Thyroid gland (tissue), 4 donors: ENCODE measurements at places on chromosomes 5 and 9.

DNA sequence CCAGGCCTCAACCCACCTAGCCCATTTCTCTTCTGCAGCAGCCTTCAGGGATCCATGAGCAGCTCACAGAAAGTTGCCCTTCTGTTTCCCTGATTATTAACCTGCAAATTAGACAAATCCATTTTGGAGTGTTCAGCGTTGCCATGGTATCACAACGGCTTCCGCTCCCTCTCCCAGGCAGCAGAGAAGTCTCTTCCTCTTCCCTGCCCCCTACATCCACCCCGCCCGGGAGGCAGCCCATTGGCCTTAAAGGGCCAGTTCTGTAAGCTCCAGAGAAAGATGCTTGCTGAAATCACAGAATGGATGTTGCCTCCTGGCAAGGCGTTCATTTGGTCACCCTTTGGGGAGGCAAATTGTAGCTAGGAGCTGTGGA is 47.7 kb upstream of the BOD1 start:
- no peak for DNase-seq

DNA sequence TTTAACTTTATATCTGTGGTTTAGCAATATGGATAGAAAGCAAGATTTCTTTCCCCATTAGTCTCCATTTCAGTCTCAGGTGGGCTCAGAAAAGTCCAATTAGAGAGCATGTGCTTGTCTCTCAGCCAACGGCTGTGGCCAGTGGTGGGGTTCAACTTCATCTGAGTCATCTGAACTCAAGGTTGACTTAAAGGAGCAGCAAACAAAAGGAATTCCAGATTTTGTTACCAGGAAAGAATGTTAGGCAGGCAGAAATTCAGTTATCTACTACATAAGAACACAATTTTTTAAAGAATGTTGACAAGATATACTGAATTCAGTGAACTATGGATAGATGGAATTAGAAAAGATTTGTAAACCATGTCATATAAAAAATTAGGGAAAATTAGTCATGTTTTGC is 784.1 kb downstream of the MAT2B start:
- DNase-seq, result no peak

DNA sequence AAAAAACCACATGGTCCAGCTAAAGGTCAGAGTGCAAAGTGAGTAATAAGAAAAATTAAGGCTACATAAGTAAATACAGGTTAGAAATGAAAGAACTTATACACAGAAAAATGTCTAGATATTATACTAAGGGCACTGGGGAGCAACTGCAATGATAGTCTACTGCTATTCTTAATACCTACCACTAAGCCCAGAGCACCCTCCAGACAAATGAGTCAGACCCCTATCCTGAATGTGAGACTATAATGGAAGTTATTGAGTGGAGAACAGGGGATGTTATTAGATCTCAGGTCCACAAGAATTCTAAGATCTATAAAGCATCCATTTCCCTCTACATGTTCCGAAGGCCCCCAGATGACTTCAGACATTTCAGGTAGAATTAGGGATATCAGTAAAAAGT is 438.3 kb downstream of the PRELID2 start:
- no peak for DNase-seq

DNA sequence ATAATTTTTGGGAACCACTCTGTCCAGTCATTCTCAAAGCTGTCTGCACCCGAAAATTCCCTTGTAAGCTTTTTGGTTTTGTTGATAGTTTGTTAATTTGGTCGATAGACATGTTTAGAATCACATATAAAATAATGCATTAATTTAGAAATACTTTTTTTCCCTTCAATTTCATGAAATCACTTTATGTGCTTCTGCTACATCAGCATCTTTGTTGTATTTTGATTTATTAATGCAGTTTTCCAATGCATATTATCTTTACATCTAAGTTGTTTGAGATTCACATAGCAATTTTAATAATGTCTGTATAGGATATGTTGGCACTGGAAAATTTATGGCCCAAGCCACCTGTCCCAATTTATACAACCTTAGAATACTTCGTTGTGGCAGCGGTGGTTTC is 60.6 kb upstream of the SV2C start:
- DNase-seq, result no peak

GRCh38 chr5:32583582-32584232 is 1.6 kb upstream of the SUB1 start:
- no peak for DNase-seq

DNA sequence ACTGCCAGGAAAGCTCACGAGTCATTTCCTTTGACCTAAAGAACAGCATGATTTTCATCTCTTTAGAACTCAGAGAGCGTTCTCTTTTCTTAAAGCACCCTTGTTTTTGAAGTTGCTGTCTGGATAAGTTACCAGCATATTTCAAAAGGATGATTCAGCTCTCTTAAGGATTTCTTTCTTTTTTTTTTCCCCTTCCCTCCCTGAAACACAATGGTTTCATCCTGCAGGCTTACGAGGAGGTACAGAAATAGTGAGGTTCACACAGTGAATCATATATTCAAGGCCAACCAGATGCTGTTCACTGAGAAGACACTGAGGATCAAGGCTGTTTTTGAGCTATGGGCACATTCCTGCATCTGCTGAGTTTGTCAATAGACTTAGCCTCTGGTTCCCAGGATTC is 257.2 kb downstream of the KIF4B start:
- no peak for DNase-seq

DNA sequence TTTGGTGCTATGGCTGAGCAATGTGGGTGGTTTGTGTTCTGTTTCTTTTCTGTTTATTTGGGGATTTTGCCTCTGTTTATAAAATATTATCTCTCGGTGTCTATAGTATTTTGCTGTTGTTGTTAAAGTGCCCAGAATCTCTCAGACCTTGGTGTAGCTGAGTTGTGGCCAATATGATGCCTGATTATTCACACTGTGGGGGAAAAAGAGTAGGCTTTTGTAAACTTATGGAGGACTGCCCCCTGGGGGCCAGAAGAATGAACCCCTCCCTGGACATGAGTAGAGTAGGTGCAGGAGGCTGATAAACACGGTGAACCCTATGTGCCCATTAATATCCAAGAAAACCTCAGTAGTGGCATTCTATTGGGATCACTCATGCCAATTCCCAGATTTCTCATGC is 49.0 kb upstream of the DPYSL3 start:
- peak; percentile 31 for DNase-seq
